Mesothelial cell of epicardium (in vitro differentiated cells): ENCODE measurements at places on chromosomes 13 and 19. TPM values are rescaled to one million over a fixed set of nuclear protein-coding genes. Genes with fewer than 3 reads are reported as not detected.

- no peak overlapping the region for H3K27ac ChIP-seq
- DNase-seq, result no peak
- H3K4me1 ChIP-seq, result peaks cover 13% of the 10 kb centered on the region
- H3K27me3 ChIP-seq, result no peaks in the 10 kb centered on the region
- peaks cover 19% of the 10 kb centered on the region for H3K36me3 ChIP-seq
These were observed 11.1 kb downstream of the PTBP1 start for GRCh38 chr19:808423-808775.

DNA sequence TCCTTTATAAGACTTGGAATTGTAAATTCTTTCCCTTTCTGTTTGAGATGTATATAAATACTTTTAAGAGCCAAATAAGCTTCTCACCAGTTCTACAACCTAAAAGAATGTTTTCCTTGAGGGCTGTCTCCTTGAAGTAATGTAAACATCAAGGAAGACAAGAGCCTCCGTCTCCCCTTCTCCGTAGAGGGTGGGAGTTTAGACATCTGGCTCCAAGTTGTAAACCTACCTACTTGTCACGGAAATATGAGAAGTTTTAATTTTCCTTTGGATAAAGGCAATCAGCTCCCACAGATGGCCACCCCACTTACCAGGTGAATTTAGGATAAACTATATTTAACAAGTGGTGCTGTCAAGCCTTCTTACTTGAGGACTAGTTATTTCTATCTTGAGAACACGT is 237.9 kb downstream of the NALCN start:
- H3K4me3 ChIP-seq, result no peak overlapping the region
- no peaks in the 10 kb centered on the region for H3K4me1 ChIP-seq
- DNase-seq, result no peak
- H3K36me3 ChIP-seq, result no peaks in the 10 kb centered on the region
- no peak overlapping the region for H3K27ac ChIP-seq

DNA sequence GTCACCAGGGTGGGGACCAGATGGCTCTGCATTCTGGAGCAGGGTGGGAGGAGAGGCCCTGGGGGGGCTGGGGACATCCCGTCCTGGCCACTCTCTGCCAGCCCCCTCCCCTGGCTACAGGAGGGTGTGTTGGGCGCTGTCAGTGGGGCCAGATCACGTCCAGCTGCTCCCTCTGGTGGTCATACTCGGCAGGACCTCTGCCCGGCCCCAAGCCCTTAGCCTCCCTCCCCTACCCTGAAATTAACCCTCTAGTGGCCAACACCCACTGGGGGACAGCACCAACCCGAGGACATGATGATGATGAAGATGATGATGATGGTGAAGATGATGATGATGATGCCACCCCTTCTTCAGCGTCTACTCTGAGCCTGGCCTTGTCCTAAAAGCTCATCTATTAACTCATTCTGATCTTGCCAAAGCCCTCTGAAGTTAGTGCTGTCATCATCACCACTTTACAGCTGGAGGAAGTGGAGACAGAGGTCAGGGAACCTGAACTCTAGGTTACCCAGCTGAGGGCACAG is 590 bp upstream of the LGI4 start:
- no peaks in the 10 kb centered on the region for H3K36me3 ChIP-seq
- H3K4me1 ChIP-seq, result peaks cover 23% of the 10 kb centered on the region
- DNase-seq, result no peak

GRCh38 chr13:27125357-27126282 is 46.0 kb downstream of the USP12 start:
- H3K36me3 ChIP-seq, result peaks cover 38% of the 10 kb centered on the region
- no peaks in the 10 kb centered on the region for H3K27me3 ChIP-seq
- H3K27ac ChIP-seq, result no peak overlapping the region
- no peak overlapping the region for H3K4me3 ChIP-seq
- no peak for DNase-seq

GRCh38 chr13:86567119-86567518 is 767.9 kb upstream of the SLITRK6 start:
- no peaks in the 10 kb centered on the region for H3K27me3 ChIP-seq
- DNase-seq, result no peak
- no peaks in the 10 kb centered on the region for H3K36me3 ChIP-seq
- no peaks in the 10 kb centered on the region for H3K4me1 ChIP-seq

DNA sequence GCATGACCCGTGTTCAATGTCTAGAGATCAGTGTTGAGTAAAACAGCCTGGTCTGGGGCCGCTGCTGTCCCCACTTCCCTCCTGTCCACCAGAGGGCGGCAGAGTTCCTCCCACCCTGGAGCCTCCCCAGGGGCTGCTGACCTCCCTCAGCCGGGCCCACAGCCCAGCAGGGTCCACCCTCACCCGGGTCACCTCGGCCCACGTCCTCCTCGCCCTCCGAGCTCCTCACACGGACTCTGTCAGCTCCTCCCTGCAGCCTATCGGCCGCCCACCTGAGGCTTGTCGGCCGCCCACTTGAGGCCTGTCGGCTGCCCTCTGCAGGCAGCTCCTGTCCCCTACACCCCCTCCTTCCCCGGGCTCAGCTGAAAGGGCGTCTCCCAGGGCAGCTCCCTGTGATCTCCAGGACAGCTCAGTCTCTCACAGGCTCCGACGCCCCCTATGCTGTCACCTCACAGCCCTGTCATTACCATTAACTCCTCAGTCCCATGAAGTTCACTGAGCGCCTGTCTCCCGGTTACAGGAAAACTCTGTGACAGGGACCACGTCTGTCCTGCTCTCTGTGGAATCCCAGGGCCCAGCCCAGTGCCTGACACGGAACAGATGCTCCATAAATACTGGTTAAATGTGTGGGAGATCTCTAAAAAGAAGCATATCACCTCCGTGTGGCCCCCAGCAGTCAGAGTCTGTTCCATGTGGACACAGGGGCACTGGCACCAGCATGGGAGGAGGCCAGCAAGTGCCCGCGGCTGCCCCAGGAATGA is 1.5 kb upstream of the CEACAM5 start:
- peaks cover 3% of the 10 kb centered on the region for H3K36me3 ChIP-seq
- no peaks in the 10 kb centered on the region for H3K4me1 ChIP-seq
- no peak overlapping the region for H3K4me3 ChIP-seq
- no peak for DNase-seq
- H3K27ac ChIP-seq, result no peak overlapping the region

GRCh38 chr19:55643887-55644176 is 383 bp downstream of the ZNF581 start:
- no peak for DNase-seq
- peak overlapping the region; percentile 93 for H3K4me3 ChIP-seq
- H3K27me3 ChIP-seq, result no peaks in the 10 kb centered on the region
- H3K36me3 ChIP-seq, result peaks cover 3% of the 10 kb centered on the region
- peaks cover 42% of the 10 kb centered on the region for H3K4me1 ChIP-seq

DNA sequence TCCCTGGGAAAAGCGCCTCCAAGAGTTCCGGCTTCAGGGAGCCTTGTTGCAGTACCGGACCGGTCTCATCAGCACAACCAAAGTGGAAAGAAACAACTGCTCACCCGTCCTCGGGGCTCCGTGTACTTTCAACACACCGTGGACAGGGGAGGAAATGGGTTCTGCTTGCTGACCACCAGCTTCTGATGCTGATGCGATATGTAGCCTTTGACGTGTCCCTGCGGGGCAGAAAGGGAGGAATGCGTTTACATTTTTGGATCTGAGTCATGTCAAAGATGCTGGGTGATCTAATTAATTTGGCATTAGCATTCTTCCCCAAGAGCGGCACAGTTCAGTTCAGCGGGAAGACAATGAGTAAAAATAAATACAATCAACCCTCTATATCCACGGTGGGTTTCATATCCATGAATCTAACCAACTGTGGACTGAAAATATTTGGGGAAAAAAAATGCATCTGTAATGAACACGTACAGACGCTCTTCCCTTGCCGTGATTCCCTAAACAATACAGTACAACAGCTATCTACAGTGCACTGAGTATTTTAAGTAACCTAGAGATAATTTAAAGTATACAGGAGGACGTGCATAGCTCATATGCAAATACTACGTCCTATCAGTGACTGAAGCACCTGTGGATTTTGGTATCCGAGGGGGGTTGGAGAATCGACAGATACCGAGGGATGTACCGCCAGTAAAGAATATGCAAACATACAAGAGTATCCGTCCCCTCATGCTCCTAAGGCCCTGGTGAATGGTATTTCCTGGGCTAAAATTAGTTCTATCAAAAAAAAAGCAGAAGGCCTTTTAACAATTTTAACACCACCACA is 19.8 kb downstream of the PROZ start:
- H3K4me3 ChIP-seq, result no peak overlapping the region
- H3K4me1 ChIP-seq, result no peaks in the 10 kb centered on the region
- H3K27ac ChIP-seq, result no peak overlapping the region
- no peaks in the 10 kb centered on the region for H3K27me3 ChIP-seq
- H3K36me3 ChIP-seq, result peaks cover 35% of the 10 kb centered on the region

DNA sequence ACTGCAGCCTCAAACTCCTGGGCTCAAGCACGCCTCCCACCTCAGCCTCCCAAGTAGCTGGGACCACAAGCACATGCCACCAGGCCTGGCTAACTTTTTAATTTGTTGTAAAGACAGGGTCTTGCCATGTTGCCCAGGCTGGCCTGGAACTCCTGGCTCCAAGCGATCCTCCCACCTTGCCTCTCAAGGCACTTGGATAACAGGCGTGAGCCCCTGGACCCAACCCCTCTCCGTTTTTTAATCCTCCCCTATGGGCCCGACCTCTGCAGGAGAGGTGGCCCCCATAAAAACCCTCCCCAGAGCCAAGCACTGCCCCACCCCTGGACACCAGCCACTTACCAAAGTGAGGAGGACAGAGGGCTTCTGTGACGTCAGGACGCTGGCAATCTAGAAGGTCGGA is 28.6 kb downstream of the PEPD start:
- no peak for DNase-seq
- H3K4me3 ChIP-seq, result no peak overlapping the region
- H3K4me1 ChIP-seq, result peaks cover 3% of the 10 kb centered on the region
- H3K36me3 ChIP-seq, result peaks cover 4% of the 10 kb centered on the region

GRCh38 chr13:80101040-80101439 is 239.9 kb downstream of the SPRY2 start:
- H3K27ac ChIP-seq, result no peak overlapping the region
- H3K36me3 ChIP-seq, result no peaks in the 10 kb centered on the region
- DNase-seq, result no peak
- H3K4me3 ChIP-seq, result no peak overlapping the region

- H3K36me3 ChIP-seq, result no peaks in the 10 kb centered on the region
- no peak overlapping the region for H3K27ac ChIP-seq
- H3K4me1 ChIP-seq, result peaks cover 3% of the 10 kb centered on the region
- H3K4me3 ChIP-seq, result no peak overlapping the region
- DNase-seq, result no peak
- peaks cover 10% of the 10 kb centered on the region for H3K27me3 ChIP-seq
These were observed 32.2 kb upstream of the TNFAIP8L1 start for GRCh38 chr19:4606921-4607678.

DNA sequence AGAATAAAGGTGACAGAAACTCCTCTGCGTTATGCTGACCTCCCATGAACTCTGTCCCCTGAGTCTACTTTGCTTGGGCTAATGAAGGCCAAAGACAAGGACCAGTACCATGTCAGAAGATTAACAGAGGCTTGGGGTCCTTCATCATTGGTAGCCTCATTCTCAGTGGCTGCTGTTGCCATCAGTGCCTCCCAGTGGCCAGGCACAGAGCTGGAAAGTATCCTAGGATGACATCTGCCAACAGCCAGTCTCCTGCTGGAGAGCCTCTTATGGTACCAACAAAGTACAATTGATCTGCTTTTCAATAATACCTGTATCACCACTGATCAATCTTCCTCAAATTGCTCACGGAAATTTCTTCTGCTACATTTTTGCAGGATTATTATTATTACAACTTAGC is 281.6 kb downstream of the DNAJC15 start:
- no peak for DNase-seq
- peaks cover 12% of the 10 kb centered on the region for H3K27me3 ChIP-seq
- no peak overlapping the region for H3K4me3 ChIP-seq
- peaks cover 42% of the 10 kb centered on the region for H3K4me1 ChIP-seq

GRCh38 chr19:44592451-44592890 is 20.9 kb upstream of the IGSF23 start:
- no peak overlapping the region for H3K27ac ChIP-seq
- DNase-seq, result no peak
- peaks cover 14% of the 10 kb centered on the region for H3K27me3 ChIP-seq
- peaks cover 4% of the 10 kb centered on the region for H3K4me1 ChIP-seq
- H3K36me3 ChIP-seq, result no peaks in the 10 kb centered on the region
- no peak overlapping the region for H3K4me3 ChIP-seq

DNA sequence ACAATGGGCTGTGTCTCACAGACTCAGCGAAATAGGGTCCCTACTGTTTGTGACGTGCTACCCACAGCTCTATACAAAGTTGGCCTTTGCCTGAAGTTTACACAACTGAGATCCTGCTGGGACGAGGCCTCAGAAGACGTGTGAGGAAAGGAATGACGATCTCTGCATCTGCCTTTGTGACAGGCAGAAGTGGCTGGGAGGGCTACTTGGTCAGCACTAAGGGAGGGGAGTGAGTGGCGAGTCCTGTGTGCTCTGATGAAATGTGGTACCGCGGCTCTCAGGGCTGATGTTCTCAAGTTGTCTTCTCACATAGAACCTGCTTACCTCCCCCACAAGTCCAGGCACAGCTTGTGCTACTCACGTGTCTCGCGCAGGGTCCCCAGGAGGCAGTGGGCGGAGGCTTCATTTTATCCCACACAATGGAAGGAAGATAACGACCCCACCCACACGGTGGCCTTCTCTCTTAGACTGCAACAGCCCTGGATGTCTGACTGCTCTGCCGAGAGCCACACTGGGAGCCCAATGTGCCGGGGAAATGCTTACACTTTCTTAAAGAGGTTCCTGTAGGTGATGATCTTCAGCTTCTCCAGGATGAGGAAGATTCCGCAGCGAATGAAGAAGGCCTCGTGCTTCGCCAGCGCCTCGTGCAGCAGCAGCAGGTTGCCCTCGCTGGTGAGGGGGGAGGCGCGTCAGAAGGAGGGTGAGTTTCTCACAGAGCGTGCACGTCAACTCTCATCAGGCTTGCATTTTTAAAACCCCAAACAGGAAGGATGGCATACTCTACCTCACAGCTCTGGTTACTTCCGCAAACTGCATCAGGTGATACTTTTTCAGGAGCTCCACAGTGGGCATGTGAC is 21.2 kb downstream of the PROZ start:
- H3K27ac ChIP-seq, result no peak overlapping the region
- H3K36me3 ChIP-seq, result peaks cover 35% of the 10 kb centered on the region
- H3K4me1 ChIP-seq, result no peaks in the 10 kb centered on the region
- H3K27me3 ChIP-seq, result no peaks in the 10 kb centered on the region
- DNase-seq, result no peak

- peaks cover 17% of the 10 kb centered on the region for H3K36me3 ChIP-seq
- H3K4me3 ChIP-seq, result no peak overlapping the region
- DNase-seq, result no peak
- H3K27ac ChIP-seq, result no peak overlapping the region
- no peaks in the 10 kb centered on the region for H3K4me1 ChIP-seq
- no peaks in the 10 kb centered on the region for H3K27me3 ChIP-seq
These were observed 52.3 kb downstream of the ZNF146 start for GRCh38 chr19:36267061-36267845.

- no peaks in the 10 kb centered on the region for H3K36me3 ChIP-seq
- no peak overlapping the region for H3K4me3 ChIP-seq
- H3K4me1 ChIP-seq, result peaks cover 18% of the 10 kb centered on the region
- no peak for DNase-seq
These were observed 691.1 kb upstream of the SLC10A2 start for GRCh38 chr13:103757361-103757760.

Gene PDX1
- total RNA-seq, result not detected in 3 replicates

Gene RDH13
- total RNA-seq, result 81.0 to 88.6 TPM (median 85.7 TPM) in 3 replicates

Gene STARD13
- 21.3 to 24.5 TPM (median 23.0 TPM) in 3 replicates for total RNA-seq

Gene SIGLEC7
- not detected in 3 replicates for total RNA-seq

Gene ZNF555
- total RNA-seq, result 10.6 to 12.9 TPM (median 10.6 TPM) in 3 replicates

Gene ZNF66
- total RNA-seq, result 15.6 to 16.7 TPM (median 16.2 TPM) in 3 replicates

Gene GGACT
- 6.3 to 7.5 TPM (median 6.6 TPM) in 3 replicates for total RNA-seq

Gene GPR12
- not detected in 3 replicates for total RNA-seq
